ENCODE measurements at places on chromosomes 11 and 22.

GRCh38 chr11:68665436-68665835, 18.9 kb upstream of the GAL start:
- DNase-seq = no peak

- DNase-seq = no peak
Measured at GRCh38 chr22:37427135-37427710, at the start of gene ELFN2. ELFN2 (minus strand) TSS chr22:37427479; CDS start chr22:37375534, 51,945 bp downstream.

GRCh38 chr22:21902296-21903087, 35.0 kb upstream of the MAPK1 start:
- DNase-seq = no peak

GRCh38 chr11:108997826-108998225, 333.0 kb downstream of the DDX10 start:
- DNase-seq = no peak

- no peak for DNase-seq
Measured at GRCh38 chr11:114060392-114061047, 1.0 kb downstream of the ZBTB16 start.

All from BJ (cell line).